ENCODE measurements at places on chromosomes 12 and 14.

DNA sequence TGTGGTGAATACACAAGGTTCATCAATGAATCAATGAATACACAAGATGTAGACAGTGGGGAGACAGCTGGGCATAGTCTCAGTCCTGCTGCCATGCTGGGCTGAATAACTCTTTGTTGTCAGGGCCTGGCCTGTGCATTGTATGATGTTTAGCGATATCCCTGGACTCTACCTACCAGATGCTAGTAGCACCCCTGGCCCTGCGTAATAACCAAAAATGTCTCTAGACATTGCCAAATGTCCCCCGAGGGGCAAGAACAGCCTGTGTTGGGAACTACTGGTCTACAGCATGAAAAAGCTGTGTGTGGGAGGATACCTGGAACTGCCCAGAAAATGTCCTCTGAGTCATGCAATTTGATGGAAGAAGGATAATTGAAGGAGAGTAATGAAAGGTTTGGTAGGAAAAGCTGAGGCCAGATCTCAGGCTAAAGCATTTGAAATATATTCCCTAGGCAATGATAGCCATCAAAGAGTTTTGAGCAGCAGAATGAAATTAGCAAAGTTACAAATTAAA is 128.2 kb downstream of the TMEM30B start:
- DNase-seq = no peak

GRCh38 chr12:7375145-7375543 is 68.8 kb downstream of the CD163L1 start:
- no peak for DNase-seq

- no peak for DNase-seq
Observed at GRCh38 chr14:75454963-75455546, 27.2 kb downstream of the JDP2 start.

DNA sequence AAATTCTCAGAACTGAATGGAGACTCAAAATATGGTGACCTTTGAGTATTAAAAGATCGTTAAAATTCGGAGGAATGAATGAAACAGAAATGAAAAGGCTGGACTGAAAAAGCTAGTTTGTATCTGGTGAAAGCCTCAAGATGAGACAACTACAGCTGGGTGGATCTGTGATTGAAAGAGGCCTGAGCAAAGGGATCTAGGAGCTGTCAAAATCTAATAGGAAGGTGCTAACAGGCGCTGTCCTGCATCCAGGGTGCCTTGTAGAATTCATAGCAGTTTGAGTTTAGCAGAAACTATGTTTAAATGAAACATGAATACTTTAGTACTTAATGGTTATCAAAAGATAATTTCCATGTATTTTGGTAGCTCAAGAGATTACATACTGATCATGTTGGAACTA is 2.3 kb downstream of the YY1 start:
- DNase-seq = no peak

DNA sequence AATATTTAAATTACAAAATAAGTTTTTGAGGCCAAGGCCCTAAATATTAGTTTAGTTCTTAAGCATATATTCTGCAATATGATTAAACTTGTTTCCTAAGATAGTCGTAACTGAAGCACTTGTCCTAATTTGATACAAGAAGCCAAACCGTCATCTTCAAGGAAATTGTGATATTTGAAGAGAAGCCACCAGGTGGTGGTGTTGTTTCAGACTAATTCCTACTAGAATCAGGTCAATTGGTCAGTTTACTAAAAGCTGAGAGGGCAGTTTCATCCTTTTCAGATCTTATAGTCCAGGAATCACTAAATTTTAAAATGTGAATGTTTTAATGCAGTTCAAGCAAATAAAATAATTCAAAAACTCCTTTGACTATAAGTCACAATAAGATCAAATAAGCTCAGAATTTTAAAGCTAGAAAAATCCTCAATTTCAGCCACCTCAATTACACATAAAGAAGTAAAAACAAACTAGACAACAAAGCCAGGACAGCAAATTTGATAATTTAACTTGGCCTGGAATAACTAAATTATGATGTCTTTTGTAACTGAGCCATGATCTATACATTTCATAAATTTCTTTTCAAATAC is 7.1 kb upstream of the ARL1 start:
- peak; percentile 34 for DNase-seq

DNA sequence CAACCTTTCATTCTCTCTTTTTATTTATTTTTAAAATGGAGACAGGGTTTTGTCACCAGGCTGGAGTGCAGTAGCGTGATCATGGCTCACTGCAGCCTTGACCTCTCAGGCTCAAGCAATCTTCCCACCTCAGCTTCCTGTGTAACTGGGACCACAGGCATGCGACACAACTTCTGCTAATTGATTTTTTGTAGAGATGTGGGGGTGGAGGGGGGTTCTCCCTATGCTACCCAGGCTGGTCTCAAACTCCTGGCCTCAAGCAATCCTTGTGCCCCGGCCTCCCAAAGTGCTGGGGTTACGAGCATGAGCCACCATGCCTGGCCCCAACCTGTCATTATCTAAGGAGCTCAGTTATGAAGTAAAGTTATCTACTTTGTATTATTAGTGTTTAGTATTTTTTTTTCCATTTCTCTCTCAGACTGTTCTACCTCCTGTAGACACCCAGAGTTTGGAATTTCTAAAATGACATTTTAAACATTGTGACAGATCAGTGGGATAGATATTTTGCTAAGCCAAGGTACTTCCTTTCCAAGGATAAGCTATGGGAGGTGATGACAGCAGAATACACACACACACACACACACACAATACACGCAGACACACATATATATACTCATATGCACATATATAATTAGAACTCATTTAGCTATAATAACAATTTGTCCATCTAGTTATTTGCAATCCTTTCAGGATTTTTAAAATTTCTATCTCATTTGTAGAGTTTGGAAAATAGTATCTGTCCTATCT is 2.1 kb upstream of the USP44 start:
- DNase-seq = no peak

DNA sequence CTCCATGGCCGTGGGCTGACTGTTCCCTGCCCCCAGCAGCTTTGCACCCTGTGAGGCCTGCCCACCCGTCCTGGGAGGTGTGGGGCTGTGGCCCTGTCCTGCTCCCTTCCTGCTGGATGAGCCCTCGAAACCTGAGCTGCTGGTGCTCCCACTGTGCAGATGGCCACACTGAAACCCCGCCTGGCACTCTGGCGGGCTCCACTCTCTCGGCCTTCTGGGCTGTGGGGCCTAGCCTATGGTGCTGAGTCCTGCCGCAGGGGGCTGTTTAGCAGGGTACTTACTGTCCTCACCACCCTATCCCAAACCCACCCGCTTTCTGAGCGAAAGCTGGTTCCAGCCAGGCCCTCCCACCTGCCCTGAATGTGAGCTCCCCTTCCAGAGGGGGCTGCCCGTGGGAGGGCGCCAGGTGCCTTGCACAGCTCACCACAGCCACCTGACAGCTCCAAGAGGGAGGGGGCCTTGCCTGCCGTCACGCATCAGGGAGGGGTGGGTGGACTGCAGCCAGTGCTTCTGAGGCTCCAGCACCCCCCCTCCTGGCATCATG is 7.3 kb downstream of the SLC25A47 start:
- DNase-seq = peak; percentile 49

GRCh38 chr12:66438601-66439000 is 136.3 kb downstream of the HELB start:
- no peak for DNase-seq

- no peak for DNase-seq
Observed at GRCh38 chr12:105109465-105110212, 2.1 kb downstream of the WASHC4 start.

GRCh38 chr14:103705118-103705503 is 10.1 kb downstream of the XRCC3 start:
- DNase-seq = no peak

DNA sequence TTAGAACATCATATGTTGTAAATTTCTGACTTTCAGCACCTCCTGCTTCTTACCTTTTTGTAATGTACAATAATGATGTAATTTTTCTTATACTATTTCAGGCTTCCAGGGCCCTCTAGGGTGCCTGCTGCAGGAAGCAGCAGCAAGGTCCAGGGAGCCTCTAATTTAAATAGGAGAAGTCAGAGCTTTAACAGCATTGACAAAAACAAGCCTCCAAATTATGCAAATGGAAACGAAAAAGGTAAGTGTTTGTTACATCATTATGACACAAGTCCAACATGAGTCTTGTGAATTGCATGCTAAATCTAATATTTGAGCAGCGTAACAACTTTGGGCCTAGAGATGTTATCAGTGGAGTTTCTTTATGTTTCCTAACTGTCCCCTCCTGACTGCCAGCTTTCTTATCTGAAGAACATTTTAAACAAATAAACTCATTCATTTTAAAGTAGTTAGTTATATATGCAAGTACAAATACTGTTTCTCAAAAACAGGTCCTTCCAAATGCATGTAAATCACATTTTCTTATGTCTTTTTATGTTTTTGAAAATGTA is 167.6 kb downstream of the NAV3 start:
- no peak for DNase-seq

DNA sequence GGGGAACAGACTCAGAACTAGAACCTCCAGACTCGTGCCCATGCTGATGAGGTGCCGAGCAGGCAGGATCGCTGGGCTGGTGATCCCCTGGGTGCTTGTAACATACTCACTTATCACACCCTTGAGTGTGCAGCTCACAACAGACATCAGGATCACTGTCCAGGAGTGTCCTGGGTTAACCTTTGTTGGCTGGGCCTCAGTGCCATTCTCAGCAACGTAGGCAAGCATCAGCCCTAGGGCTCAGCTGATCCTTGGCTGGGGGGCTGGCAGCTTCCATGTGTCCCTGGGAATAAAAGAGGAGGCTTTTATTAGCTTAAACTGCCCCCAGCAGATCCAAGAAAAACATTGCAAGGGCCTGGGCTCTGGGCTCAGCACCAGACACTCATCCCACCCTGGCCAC is 1.6 kb downstream of the TMEM229B start:
- DNase-seq = no peak

- DNase-seq = no peak
Observed at GRCh38 chr12:65470256-65470655, 191.8 kb downstream of the MSRB3 start.

- DNase-seq = no peak
Observed at GRCh38 chr12:27500546-27500945, 23.5 kb upstream of the PPFIBP1 start.

DNA sequence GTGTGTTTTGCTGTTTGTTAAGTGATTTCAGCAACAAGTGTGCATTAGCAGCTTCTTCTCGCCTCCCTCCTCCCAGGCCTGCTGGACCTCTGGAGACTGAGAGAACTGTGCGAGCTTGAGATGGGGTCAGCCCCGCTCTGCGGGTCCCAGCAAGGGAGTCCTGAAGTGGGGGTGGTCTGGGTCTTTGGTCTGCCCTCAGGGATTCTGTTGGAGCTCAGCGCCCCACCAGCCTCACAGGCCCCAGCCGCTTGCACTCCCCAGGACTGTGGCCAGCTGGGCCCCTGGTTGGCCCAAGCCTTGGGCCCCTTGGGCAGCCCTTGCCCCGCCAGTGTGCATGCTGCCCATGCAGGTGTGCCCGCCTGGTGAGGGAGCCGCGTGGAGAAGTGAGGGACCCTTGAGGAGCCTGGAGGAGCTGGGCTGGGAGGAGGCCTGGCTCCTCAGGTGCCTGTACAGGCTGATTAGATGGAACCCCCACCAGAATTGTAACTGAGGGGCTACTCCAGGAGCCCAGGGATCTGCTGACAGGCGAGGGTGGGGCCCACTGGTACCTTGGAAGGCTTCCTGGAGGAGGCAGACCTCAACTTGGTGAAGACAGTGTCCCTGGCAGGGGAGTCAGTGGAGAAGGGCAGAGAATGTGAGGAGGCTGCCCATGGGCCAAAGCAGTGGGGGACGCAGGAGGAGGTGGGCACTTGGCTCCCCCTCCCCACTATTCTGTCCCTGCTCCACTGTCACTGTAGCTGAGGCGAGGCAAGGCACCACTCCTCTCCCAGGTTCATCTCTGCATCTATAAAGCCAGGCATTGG is 56.7 kb downstream of the BEGAIN start:
- no peak for DNase-seq

- DNase-seq = no peak
Observed at GRCh38 chr12:39105111-39105510, 199.7 kb upstream of the CPNE8 start.

- DNase-seq = peak; percentile 64
Observed at GRCh38 chr14:53217316-53217994, 64.3 kb upstream of the DDHD1 start.

DNA sequence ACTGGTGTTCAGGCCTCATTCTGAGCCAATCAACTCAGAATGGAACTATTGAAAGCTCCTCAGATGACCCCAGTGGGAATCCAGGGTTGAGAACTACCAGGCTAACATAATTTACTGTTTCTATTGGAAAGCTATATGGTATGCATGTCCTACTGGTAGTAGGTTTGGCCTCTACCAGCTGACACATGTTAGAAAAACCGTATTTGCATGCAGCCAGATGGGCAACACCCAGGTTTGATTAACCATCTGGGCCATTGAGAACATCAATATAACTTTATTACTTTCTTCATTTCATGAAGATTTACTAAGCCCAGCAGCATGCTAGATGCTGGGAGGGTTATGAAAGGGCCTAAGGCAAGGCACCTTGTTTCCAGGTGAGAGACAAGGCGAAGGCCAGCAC is 181.4 kb upstream of the PARP11 start:
- DNase-seq = no peak

DNA sequence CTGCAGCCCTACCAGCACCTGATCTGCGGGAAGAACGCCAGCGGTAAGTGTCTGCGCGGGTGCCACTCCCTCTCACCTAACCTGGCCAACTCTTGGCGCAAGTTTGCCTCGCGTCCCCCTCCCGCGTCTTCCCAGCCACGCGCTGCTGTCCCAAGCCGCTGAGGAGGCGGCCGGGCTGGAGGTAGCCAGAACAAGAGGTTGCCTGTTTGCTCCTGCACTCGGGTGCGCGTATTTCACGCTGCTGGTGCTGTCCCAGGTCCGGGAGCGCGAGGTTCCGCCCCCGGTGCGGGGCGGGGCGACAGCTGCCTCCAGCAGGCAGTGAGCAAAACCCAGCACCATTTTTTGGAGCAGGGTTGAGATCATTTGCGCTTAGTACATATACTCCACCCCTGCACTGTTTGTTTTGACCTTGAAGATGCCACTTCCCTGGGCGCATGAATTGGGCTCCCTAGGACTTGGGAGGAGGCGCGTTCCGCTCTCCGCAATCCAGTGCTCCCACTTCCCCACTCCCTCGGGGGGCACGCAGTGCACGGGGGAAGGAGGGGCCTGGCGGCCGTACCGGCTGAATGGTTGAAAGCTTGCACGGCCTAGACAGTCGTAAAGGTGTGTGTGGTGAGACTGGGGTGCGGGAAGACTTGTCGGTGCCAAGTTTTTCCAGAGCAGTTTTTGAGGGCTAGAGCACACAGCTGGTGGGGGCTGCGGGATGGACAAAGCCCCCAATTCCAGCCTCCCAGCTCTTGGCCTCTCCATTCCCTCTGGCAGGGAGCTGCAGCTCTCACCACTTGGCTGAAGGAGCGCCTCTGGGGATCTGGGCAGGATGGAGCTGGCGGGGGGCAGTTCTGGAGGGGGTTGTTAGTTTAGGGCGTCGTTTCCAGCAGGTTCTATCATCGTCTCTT is 226.9 kb upstream of the CRY1 start:
- no peak for DNase-seq

DNA sequence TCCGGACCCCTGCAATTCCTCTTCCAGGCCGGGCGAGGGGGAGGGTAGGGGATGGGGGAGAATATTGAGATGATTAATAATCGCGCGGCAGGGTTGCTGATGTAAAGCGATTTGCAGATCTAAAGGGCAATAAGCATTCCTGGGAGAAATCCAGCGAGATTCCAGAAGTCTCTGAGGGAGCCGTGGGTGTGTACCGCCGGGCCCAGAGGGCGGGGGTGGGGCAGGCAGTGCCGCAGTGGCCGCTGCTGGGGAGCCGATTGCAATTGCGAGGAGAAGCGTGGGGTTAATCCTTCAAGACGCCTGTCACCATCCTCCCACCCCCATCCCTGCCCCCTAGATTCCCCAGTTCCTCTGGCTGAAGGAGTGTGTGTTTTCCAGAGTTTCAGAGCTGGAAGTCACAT is 16.4 kb downstream of the FOS start:
- no peak for DNase-seq
